ENCODE measurements at places on chromosomes 2 and 18.

GRCh38 chr18:23178661-23179081, 43.4 kb downstream of the CABLES1 start:
- no peak for DNase-seq

DNA sequence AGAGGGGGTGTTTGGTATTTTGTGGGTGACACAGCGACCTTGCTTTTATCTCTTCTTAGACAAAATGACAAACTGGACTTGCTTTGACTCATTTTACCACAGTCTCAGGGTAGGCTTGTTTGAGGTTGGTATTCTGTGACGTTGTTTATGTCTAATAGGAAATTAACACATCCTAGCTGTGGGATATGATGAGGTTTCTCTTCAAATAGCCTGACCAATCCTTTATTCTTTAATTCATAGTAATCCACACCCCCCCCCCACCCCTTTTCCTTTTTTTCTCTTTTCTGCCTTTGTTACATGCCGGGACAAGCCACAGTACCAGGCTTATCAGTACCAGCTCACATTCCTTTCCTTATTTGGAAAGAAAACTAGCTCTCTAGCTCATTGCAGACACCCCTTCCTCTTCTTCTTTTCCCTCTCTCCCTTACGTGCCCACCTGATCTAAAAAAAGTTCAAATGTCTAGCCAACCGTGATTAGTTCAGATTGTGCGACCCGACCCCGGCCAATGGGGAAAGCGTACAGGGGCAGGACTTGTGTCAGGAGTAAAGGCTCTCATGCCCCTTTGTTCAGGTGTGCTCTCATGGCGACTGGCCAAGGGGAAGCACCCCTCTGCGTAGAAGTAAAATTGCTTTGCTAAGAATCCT, 52.2 kb upstream of the PTPRM start:
- no peak for DNase-seq

GRCh38 chr2:237754182-237754581, 44.4 kb upstream of the RBM44 start:
- no peak for DNase-seq

DNA sequence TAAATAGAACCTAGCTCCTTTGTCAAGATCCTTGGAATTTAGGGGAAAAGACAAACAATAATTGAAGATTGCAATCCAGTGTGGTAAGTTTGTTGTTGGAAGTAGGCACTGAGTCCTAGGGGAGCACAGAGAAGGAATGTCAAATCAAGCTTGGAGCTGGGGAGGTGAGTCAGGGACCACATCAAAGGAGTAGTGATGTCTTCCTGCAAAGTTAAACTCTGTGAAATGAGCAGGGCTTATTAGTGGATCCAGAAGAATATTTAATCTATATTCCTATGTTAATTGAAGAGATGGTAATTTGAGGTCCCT, 41.7 kb upstream of the NABP1 start:
- no peak for DNase-seq

GRCh38 chr2:240507060-240507777, 50.6 kb downstream of the ANKMY1 start:
- DNase-seq, result peak; percentile 76

DNA sequence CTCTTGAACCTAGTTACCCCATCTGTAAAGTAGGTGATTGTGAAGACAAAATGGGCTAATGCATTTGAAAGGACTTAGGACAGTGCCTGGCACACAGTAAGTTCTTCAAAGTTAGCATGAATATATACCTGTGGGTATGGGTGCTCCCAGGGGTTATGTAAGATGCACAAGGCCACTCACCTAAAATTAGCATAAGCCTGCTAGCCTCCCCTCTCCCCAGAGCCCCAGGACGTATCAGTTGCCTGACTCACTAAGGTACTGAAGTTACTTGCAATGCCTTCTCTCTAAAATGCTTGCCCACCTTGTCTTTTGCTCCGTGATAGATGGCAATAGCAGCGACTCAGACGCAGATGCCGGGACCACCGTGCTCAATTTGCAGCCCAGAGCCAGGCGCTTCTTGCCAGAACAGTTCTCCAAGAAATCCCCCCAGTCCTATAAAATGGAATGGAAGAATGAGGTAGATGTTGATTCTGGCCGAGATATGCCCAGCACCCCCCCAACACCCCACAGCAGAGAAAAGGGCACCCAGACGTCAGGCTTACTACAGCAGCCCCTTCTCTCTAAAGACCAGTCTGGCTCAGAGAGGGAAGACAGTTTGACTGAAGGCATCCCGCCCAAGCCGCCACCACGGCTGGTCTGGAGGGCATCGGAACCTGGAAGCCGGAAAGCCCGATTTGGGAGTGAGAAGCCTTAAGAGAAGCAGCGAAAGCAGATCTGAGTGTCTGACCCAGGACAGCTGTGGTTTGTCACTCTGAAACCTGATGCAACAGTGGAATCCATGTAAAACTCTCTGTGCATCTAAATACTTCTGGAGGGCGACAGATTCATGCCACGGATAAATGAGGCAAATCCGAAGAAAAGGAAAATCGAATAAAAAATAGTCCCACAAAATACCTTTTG, 53.8 kb upstream of the TMEM182 start:
- DNase-seq, result no peak

- DNase-seq, result no peak
Measured at GRCh38 chr2:80026040-80026729, 278.4 kb downstream of the LRRTM1 start.

- DNase-seq, result no peak
Measured at GRCh38 chr2:75606761-75607399, 39.7 kb upstream of the MRPL19 start.
